ENCODE measurements at places on chromosomes 5 and 9.

DNA sequence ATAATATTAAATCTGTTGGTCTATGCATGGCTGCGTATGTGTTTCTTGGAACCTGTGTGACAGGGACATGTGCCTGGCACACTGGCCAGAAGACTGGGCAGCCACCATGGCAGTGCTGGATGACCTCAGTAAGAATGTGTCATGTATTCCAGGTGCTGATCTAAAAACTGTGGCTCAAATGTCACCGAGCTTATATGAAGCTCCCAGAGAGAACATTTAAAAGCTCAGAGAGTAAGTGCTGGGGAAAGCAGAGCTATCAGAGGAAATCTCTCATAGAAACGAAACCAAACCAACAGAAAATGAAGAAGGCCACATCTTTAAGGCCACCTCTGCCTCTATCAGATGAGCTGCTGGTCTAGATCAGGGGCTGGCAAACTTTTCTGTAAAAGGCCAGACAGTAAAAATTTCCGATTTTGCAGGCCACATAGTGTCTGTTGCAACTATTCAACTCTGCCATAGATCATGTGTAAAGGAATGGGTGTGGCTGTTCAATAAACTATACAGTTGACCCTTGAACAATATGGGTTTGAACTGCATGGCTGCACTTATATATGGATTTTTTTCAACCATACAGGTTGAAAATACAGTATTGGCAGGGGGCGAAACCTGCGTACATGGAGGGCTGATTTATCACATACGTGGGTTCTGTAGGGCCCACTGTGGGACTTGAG, 31.8 kb downstream of the TSTD2 start:
- ATAC-seq, result no peak

DNA sequence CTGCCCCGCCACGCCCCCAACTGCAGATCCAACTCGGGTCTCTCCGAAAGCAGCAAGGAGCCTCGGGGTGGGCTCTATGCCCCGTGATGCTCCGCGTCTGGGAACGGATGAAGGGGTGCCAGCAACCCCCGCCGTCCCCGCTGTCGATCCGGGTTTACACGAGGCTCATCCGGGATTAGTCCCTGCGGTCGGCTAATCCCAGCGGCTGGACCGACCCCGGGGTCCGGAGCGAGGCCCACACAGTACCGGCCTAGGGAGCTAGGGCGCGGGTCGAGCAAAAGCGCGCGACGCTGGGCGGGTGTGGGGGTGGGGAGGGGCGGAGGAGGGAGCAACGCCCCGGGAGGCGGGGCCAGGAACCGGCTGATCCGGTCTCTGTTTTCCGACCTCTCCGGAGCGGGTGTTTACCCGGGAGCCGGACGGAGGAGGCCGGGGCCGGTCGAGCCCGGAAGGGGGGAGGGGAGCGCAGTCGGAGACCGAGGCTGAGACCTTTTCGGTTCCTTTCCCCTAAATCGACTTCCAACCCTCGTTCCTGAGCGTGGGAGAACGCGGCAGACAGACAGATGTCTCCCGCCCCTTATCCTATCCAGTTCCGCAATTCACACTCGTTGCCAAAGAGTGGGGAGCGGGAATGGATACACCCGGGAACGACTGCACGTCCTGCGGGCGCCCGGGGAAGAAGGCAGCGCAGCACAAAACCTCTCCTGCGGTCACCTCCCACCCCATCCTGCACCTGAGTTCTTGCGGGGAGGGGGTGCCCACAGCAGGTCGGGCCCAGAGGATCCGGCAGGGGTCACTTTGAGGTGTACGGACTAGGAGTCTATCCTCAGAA, 28.6 kb downstream of the PCDH1 start:
- peak; percentile 72 for ATAC-seq

DNA sequence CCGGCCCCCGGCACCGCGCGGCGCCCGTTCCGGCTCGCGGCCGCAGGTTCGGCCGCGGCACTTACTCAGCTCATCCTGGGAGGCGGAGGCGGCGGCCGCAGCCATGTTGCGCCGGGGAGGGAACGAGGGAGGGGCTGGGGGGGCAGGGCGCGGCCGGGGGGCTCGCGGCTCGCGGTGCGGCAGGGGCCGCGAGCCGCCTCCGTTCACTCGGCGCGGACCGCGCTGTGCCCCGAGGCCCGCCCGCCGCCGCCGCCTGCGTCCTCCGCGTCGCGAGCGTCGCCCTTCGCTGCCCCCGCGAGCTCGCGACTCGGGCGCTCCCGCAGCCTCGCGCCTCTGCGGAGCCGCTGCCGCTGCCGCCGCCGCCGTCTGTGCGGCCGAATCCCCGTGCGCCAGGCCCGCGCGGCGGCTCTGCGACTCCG, 735 bp downstream of the ECPAS start:
- peak; percentile 41 for ATAC-seq

DNA sequence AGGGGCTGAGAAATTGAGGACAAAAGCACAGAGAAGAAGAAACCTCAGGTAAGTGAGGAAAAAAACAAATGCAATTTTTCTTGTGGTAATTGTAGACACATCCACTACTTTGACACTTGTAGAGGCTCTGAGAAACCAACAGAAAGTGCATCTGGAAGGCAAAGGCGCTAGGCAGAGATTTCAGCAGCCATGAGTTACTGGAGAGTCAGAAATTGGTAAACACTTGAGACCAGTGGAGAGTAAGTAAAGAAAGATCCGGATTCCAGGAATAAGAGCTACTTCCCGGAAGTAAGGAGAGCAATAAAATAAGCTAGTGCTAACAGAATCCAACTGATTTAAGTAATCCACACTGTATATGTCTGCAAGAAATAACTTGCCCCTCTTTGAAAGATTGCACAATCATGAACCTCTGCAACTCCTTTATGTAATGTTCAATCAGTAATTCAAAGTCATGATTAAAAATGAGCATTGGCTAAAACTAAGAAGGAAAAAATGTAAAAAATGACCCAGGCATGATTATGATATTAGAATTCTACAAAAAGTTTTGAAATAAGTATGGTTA, 382.1 kb downstream of the CDH18 start:
- no peak for ATAC-seq

DNA sequence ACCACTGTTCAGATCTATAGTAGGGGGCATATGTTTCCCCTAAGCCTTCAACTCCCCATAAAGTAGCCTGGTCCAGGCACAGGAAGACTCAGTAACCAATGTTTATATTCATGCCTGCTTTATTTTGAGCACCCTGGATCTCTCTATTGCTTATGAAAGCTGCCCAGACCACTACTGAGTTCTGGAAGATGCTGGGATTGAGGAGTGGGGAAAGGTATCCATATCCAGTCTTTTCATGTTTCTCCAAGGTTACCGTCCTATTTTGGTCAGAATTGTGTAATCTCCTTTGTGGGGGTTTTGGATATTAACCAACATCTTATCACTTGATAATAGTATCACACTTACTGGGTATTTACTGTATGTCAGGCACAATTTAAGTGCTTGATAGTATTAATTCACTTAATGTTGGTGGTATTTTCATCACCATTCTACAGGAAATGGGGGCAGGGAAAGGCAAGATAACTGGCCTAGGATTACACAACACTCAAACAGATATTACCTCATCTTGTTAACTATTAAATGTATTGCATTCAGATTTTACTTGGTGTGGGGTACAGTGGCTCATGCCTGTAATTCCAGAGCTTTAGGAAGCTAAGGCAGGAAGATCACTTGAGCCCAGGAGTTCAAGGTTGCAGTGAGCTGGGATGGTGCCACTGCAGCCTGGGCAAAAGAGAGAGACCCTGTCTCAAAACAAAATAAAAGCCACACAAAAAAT, 36.3 kb downstream of the RUSC2 start:
- ATAC-seq, result no peak

DNA sequence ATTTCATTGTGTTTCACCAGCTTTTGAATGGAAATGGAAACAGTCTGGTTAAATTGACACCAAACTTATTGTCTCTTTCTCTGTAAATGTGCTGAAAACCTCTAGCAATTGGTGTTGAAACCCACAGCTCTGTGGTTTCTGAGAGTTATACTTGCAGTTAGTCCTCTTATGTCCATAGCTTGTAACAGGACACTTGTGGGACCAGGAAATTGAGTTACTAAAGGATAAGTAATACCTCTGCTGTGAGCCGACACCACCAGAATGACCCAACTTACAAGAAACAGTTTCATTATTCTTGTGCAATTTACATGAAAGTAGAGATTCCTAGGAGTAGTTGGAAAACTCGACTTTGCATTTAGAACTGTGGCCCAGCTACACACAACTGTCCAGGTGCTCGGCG, 191.5 kb downstream of the CFAP90 start:
- ATAC-seq, result no peak

- no peak for ATAC-seq
These were observed 71.5 kb downstream of the NEK6 start for GRCh38 chr9:124329206-124329792.

GRCh38 chr9:34589636-34590380, at the start of gene CNTFR:
Gene CNTFR (minus strand): TSS chr9:34589724. CDS start chr9:34568981, 20,743 bp downstream.
- ATAC-seq, result peak; percentile 6

- ATAC-seq, result no peak
These were observed 75.9 kb upstream of the SELENOP start for GRCh38 chr5:42887575-42887974.

- peak; percentile 27 for ATAC-seq
These were observed 378 bp downstream of the DROSHA start for GRCh38 chr5:31531543-31531887.

- no peak for ATAC-seq
These were observed 22.4 kb upstream of the GTF3C5 start for GRCh38 chr9:133008406-133008805.

DNA sequence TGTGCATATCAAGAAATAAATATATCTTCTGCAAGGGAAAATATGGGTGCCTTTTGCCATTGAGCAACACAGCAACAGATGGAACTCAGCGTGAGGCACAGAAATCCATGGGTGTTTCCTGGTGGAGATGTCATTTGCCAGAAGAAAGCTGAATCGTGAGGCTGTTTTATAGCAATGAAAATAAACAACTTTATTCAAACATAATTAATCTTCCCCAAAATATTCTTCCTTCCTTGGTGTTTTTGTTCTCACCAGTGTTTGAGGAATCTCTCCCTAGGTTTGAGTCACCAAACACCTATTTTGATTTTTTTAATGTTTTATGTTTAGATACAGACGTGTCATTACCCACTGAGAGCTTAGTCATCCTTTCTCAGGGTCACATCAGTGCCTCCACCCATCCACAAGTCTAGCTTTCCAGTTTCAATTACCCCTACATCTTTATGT, 65.8 kb upstream of the PAPPA start:
- ATAC-seq, result no peak

DNA sequence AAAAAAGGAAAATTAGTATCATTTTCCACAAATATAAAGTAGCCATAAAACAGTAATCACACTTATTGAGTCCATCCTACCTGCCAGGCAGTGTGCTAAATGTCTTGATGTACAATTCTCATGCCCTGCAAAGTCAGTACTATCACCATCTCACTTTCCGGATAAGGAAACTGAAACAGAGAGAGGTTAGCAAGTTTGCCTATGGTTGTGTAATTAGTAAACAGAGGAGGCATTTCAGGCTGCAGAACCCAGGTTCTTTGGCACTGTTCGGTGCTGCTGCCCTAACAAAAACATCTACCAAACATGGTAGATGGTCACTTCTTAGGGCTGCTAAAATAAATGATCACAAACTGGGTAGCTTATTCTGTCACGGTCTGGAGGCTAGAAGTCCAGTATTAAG, 22.6 kb downstream of the PLAC8L1 start:
- no peak for ATAC-seq

DNA sequence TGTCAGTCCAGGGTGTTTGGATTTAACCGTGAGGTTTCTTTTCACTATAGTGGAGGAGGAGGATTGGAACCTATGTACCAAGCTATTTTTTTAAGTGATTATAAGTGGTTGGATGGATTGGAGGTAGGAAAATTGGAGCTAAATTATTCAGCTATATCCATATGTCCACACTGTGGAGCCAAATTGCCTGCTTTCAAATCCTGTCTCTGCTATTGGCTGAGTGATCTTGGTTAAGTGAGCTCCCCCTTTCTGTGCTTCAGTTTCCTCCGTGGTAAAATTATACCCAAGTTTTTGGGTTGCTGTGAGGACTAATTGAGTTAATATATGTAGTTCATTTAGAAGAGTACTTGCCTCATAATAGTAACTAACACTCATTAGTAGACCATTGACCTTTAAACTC, 2.5 kb downstream of the CENPP start:
- ATAC-seq, result no peak

DNA sequence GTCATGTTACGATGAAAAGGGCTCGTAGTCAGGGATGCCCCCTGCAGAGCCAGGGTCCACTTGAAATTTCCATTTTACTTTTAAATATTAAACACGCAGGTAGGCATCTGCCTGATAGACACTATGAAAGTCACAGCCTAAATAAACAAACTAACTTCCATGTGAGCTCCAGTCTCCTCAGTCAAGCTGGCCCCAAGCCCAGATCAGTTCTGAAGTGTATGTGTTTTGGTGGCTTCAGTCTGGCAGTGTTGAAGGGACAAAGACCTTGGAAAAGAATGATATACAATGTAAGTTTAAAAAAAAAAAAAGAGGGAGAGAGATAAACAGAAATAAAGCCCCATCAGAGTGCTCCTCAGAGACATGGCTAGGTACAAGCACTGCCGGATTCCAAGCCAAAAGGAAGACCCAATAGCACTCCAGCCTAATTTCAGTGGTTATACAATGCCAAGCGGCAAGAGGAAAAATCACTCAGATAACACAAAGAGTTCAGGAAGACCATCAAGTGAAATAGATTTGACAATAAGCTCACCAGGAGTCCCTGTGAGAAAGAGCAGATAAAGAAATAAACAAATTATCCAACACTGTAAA, 181.0 kb downstream of the BNC2 start:
- ATAC-seq, result no peak

DNA sequence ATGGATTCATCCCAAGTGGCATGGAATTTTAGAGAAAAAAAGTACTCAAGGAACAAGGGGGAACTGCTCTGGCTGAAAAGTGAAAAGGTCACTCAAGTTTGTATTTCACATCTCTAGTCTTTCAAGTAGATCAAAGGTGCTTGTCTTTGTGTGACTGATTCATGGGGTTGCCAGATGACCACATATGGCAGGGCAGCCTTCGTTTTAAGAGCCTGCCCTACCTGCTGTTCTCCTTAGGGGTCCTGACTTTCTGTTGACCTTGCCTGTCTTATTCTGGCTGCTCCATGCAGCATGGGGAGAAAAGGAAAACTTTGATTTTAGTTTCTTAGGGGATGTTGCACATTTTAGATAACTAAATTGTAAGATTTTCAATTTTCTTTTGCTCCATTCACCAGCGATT, 877.7 kb downstream of the TLE1 start:
- no peak for ATAC-seq

DNA sequence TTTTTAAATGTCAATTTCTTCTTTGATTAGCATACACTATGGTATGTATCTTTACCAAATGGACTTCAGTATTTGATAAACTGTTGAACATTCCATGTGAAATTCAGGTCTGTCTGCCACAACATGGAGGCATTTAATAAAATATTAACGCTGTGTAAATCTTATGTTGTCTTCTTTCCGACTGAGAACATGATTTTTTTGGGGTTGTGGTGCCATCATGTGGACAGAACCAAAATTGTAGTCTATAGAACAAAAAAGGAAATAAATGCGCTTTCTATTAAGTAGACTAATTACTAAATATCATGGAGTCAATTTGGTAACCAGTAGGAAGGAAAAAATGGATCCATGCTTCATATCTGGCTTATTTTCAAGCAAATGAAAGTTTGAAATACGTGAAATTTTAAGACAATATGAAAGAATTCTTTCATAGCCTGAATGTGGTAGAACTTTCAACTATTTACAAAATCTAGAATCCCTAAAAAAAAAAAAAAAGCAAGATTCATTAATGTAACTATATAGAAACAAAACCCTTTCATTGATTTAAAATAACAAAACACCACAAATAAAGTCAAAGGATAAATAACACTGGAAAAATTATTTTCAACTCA, 2.8 kb upstream of the PLK2 start:
- ATAC-seq, result no peak

Data from activated CD4-positive, CD25-positive, alpha-beta regulatory T cell treated with anti-CD3 and anti-CD28 coated beads, Interleukin-2, amount 50 U/mL, for 24 hours (primary cell).